ENCODE measurements at places on chromosomes 3 and 15.

- no peak for DNase-seq
Observed at GRCh38 chr3:183555541-183556081, at the start of gene KLHL6. Gene KLHL6 (minus strand): TSS chr3:183555706. CDS start chr3:183555653, 53 bp downstream.

GRCh38 chr3:102790747-102791325 lies 356.0 kb downstream of the ZPLD1 start:
- peak; percentile 71 for DNase-seq

- DNase-seq = no peak
Observed at GRCh38 chr3:169513672-169514071, 149.8 kb downstream of the MECOM start.

DNA sequence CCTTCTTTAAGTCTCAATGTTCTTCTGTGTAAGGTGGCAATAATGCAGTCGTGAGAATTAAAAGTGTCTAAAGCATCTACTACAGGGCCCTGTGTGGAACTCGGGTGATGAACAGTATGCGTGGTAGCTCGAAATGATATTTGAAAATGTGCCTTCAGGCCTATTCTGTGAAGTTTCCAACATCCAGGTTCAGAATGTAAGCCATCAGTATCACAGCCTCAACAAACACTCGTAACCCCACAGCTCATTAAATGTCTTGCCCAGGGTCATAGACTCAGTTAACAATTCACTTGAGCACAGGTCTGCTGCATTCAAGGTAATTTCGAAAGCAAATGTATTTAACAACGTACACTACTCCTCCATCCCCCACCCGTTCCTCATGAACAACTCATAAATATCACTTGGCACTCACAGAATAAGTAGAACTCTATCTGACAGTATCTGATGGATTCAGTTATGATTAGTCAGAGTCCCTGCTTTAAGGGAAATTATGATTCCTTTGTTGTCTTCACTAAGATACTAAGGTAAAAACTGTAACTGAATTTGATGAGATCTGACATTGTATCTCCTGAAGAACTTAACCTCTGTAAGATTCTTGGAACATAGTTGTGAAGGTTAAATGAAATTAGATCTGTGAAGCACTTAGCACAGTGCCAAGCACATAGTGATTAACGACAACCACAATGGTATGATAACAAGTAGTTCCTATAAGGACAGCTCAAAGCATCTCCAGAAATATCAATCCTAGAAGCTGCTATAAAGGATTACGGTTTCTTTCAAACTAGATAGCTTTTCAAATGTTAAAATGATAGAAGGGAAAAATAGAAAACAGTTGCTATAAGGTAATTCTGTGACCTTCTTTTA lies 642.3 kb downstream of the TBL1XR1 start:
- no peak for DNase-seq

GRCh38 chr3:23136054-23136453 lies 67.1 kb upstream of the UBE2E2 start:
- DNase-seq = no peak
